Neuronal stem cell (in vitro differentiated cells): ENCODE measurements at places on chromosomes 11 and 22.
A peak's percentile ranks its signal among the peaks of the same experiment; 100 is the strongest.

DNA sequence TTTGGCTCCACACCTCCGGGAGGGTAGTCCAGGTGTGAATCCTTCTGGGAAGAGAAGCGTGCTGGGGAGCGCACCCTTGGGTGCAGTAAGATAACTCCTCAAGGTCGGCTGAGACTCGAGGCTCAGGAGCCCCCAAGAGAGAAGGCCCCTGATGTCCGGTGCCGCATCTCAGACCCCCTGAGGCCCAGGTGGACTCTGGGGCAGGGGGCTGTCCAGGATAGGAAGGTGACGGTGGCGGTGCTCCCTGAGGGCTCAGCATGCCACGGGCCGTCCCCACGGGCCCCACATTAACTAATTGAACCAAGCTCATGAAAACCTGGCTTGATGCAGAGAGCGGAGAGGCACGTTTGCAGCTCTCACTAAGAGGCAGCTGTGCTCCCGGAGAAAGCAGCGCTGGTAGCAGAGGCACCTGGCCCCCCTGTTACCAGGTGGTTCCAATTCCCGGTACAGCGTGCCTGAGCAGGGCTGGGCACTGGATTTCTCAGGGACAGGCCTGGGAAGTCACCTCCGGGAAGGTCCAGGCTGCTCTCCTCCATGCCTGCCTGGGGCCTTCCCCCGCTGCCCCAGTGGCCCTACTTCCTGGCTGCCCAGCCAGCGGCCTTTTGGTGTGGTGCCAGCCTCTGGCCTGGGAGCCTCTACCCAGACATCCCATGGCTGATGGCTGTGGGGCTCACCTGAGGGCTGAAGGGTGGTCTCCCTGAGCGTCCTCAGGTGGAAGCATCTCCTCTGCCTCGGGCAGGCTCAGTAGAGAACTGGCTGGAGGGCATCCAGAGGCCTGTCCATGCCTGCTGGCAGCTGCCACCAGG, 1.1 kb downstream of the KCNQ1 start:
- no peaks in the 10 kb centered on the region for H3K36me3 ChIP-seq
- H3K4me3 ChIP-seq, result no peak overlapping the region
- no peak for DNase-seq
- H3K27ac ChIP-seq, result no peak overlapping the region
- H3K4me1 ChIP-seq, result peaks cover 2% of the 10 kb centered on the region

DNA sequence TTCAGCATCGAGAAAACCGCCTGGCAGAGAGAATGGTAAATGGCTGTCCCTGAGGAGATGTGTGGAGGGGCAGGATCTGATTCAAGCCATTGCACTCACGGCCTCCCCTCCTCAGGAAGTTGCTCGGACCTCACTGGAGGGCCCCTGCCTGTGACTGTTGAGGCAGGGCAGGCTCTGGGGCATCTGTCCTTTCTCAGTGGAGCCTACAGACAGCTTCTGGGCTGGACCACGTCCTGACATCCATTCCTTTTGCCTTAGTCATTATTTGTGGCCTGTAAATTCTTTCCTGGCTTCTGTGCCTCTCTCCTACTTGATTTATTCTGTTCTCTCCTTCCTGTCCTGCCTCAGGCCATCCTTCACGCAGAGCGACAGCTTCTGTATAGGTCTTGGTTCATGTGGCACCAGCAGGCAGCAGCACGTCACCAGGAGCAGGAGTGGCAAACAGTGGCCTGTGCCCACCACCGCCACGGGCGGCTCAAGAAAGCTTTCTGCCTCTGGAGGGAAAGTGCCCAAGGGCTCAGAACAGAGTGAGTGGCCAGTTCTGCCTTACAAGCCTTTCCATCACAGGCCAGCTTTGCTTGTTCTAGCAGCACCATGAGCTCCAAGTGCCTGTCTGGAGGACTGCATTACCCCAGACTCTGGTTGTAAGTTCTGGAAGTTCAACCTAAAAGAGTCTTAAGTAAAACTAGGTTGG, 59.6 kb downstream of the PISD start:
- no peak overlapping the region for H3K4me3 ChIP-seq
- no peak for DNase-seq
- H3K36me3 ChIP-seq, result peaks cover 40% of the 10 kb centered on the region
- H3K27me3 ChIP-seq, result no peaks in the 10 kb centered on the region
- no peak overlapping the region for H3K27ac ChIP-seq

GRCh38 chr11:115623021-115623451, 118.8 kb upstream of the CADM1 start:
- no peak for DNase-seq
- H3K4me3 ChIP-seq, result no peak overlapping the region
- no peaks in the 10 kb centered on the region for H3K36me3 ChIP-seq
- H3K27me3 ChIP-seq, result no peaks in the 10 kb centered on the region
- H3K27ac ChIP-seq, result no peak overlapping the region
- peaks cover 20% of the 10 kb centered on the region for H3K4me1 ChIP-seq

- no peaks in the 10 kb centered on the region for H3K27me3 ChIP-seq
- H3K4me3 ChIP-seq, result no peak overlapping the region
- H3K4me1 ChIP-seq, result no peaks in the 10 kb centered on the region
- no peak overlapping the region for H3K27ac ChIP-seq
- DNase-seq, result no peak
- no peaks in the 10 kb centered on the region for H3K36me3 ChIP-seq
Observed at GRCh38 chr11:88208745-88209144, 33.5 kb upstream of the RAB38 start.

GRCh38 chr22:47290706-47291430, 528.4 kb downstream of the TBC1D22A start:
- H3K36me3 ChIP-seq, result no peaks in the 10 kb centered on the region
- no peak overlapping the region for H3K27ac ChIP-seq
- H3K27me3 ChIP-seq, result no peaks in the 10 kb centered on the region

DNA sequence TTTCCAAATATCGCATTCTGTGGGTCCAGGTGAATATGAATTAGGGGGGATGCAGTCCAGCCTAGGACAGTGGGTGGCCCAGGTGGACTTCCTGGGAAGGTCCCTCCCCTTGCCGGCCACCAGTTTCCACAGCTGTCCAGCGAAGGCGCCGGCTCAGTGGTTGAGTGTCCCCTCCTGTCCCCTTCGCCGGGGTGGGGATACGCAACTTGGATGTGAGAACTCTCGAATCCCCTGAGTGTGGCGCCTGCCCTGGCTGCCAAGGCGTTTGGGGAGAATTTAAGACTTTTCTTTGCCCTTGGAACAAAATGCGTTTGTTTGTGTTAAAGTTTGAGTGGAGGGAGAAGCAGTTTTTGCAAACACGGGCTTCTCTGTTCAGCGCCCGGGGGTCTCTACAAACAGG, 123.7 kb downstream of the KCNQ1OT1 start:
- no peaks in the 10 kb centered on the region for H3K36me3 ChIP-seq
- H3K27ac ChIP-seq, result no peak overlapping the region
- no peaks in the 10 kb centered on the region for H3K27me3 ChIP-seq
- H3K4me1 ChIP-seq, result no peaks in the 10 kb centered on the region
- H3K4me3 ChIP-seq, result no peak overlapping the region

DNA sequence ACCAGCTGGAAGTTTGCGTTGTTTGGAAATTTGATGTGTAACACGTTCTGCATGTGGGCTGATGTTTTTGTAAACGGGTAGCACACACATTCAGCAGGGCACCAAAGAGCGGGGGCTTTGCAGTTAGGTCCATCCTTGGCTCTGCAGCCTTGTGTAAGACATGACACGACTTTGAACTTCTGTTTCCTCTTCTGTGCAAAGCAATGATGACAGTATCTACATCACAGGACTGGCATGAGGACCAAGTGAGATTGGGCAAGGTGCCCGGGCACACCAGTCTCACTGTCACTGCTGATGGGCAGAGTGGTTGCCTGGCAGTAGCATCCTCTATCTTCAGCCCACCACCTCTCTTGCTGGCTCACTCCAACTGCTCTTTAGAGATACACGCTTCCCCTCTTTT, 3.3 kb downstream of the TCN2 start:
- peaks cover 29% of the 10 kb centered on the region for H3K4me1 ChIP-seq
- no peak overlapping the region for H3K27ac ChIP-seq
- peaks cover 33% of the 10 kb centered on the region for H3K36me3 ChIP-seq
- no peak overlapping the region for H3K4me3 ChIP-seq
- no peak for DNase-seq
- no peaks in the 10 kb centered on the region for H3K27me3 ChIP-seq

GRCh38 chr22:43343262-43343669, at the start of gene SCUBE1:
TSS of gene SCUBE1 (minus strand) at chr22:43343372. CDS start at chr22:43343261, 111 bp downstream.
- H3K36me3 ChIP-seq, result no peaks in the 10 kb centered on the region
- H3K27me3 ChIP-seq, result no peaks in the 10 kb centered on the region
- peak; percentile 87 for DNase-seq
- H3K4me3 ChIP-seq, result no peak within 1 kb of the TSS

- H3K27me3 ChIP-seq, result no peaks in the 10 kb centered on the region
- no peak for DNase-seq
- H3K4me1 ChIP-seq, result no peaks in the 10 kb centered on the region
- H3K36me3 ChIP-seq, result peaks cover 18% of the 10 kb centered on the region
- H3K4me3 ChIP-seq, result no peak overlapping the region
Observed at GRCh38 chr11:74253361-74253760, 58.1 kb downstream of the P4HA3 start.

DNA sequence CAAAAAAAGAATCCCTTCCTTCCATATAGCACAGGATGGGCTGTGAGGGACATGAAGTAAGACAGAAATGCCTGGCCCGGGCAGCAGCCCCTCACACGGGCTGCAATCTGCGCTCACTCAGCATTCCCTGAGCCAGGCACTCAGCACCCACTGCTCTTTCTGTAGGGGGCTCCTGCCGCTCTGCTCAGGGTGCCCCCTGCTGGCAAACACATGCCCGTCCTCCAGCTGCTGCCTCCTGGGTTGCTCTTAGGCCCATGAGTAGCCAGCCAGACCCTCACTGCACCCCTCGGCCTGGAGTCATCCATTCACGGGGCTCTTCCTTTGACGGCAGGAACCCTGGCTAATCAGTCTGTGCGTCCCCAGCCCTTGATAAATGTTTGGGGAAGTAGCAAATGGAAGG, 6.9 kb downstream of the MCAT start:
- no peak overlapping the region for H3K4me3 ChIP-seq
- H3K36me3 ChIP-seq, result peaks cover 57% of the 10 kb centered on the region
- no peak overlapping the region for H3K27ac ChIP-seq
- H3K27me3 ChIP-seq, result no peaks in the 10 kb centered on the region

DNA sequence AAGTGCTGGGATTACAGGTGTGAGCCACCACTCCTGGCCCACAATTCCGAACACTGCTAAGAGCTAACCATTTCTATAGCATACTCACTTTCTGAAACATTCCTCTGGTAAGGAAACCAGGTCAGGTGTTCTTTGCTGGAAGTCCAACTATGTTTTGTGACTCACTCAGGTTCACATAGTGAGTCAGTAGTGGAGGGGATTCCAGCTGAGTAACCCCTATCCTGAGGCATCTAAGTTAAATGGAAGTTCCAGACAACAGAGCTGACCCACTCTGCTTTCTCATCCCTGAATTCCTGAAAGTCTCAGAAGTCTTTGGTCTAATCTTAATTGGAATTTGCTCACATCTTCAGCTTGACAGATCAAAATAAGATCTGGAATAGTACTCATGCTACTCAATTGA, 3.0 kb upstream of the CHRNA10 start:
- no peaks in the 10 kb centered on the region for H3K27me3 ChIP-seq
- peaks cover 38% of the 10 kb centered on the region for H3K36me3 ChIP-seq
- no peak for DNase-seq
- H3K27ac ChIP-seq, result no peak overlapping the region

- peaks cover 10% of the 10 kb centered on the region for H3K4me1 ChIP-seq
- H3K36me3 ChIP-seq, result peaks cover 38% of the 10 kb centered on the region
- H3K27ac ChIP-seq, result no peak overlapping the region
- H3K27me3 ChIP-seq, result no peaks in the 10 kb centered on the region
- H3K4me3 ChIP-seq, result peak overlapping the region; percentile 89
Observed at GRCh38 chr11:64776875-64777274, 1.5 kb downstream of the SF1 start.

DNA sequence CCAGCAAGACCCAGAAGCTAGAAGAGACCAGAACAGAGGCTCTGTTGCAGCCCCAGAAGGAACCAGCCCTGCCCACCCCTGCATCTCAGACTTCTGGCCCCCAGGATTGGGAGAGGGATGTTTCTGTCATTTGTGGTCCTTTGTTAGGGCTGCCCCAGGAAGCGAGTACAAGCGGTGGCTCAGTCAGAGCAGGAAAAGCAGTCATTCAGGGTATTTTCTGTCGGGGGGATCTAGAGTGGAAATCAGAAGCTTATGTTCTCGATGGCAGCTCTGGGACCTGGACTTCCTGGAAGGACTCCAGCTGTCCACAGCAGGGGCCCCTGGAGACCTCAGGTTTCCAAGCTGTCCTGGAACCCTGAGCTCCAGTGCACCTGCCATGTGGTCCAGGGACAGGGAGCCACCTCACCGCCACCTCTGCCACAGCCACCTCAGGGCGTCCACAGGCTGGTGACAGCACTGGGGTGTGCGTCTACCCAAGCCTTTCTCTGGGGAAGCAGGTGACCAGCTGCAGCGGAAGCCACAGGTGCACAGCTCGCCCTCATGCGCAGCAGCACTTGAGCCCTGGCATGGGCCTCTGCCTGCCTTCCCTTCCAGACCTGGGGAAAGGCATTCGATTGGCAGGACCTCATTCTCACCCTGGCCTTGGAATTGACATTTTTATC, 2.6 kb downstream of the KRTAP5-5 start:
- DNase-seq, result no peak
- H3K4me1 ChIP-seq, result no peaks in the 10 kb centered on the region
- no peaks in the 10 kb centered on the region for H3K27me3 ChIP-seq
- H3K36me3 ChIP-seq, result no peaks in the 10 kb centered on the region
- H3K4me3 ChIP-seq, result no peak overlapping the region
- no peak overlapping the region for H3K27ac ChIP-seq

GRCh38 chr11:45395947-45396346, 109.8 kb upstream of the SYT13 start:
- DNase-seq, result no peak
- H3K4me3 ChIP-seq, result no peak overlapping the region
- H3K4me1 ChIP-seq, result no peaks in the 10 kb centered on the region
